ENCODE measurements at places on chromosomes 11 and 22. TPM values are rescaled to one million over a fixed set of nuclear protein-coding genes. Genes with fewer than 3 reads are reported as not detected.
A peak's percentile ranks its signal among the peaks of the same experiment; 100 is the strongest.

SULT4A1 gene
- total RNA-seq, result 2.2 TPM

LMNTD2 gene
- 21.1 TPM for total RNA-seq

RAB3IL1 gene
- 6.7 TPM for total RNA-seq

GRCh38 chr11:45606514-45607281 is 58.7 kb downstream of the CHST1 start:
- no peak overlapping the region for H3K4me3 ChIP-seq
- no peak for DNase-seq
- H3K4me1 ChIP-seq, result no peaks in the 10 kb centered on the region
- H3K27me3 ChIP-seq, result no peaks in the 10 kb centered on the region
- no peaks in the 10 kb centered on the region for H3K36me3 ChIP-seq
- no peak overlapping the region for H3K27ac ChIP-seq

DNA sequence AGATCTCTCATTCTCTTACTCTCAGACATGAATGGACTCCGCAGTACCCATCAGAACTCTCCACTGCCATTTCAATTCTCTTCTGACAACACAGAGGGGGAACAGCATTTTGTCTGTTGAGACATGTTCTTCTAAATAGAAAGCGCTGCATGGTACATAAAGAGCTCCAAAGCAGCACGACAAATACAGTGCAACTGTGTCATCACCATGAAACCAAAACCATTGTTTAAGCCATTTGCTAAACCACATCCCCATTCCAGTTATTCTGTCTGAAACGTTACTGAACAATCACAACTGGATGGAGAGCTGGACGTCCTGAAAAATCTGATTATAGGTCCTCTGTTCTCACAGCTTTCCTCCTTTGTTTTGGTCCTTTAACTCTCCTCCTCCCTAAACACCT is 17.9 kb upstream of the TENM4 start:
- no peak overlapping the region for H3K27ac ChIP-seq
- no peaks in the 10 kb centered on the region for H3K27me3 ChIP-seq
- no peak overlapping the region for H3K4me3 ChIP-seq
- no peak for DNase-seq
- H3K36me3 ChIP-seq, result no peaks in the 10 kb centered on the region
- no peaks in the 10 kb centered on the region for H3K4me1 ChIP-seq

GRCh38 chr11:115760461-115761320 is 256.5 kb upstream of the CADM1 start:
- peak; percentile 17 for DNase-seq
- H3K4me1 ChIP-seq, result no peaks in the 10 kb centered on the region
- no peaks in the 10 kb centered on the region for H3K36me3 ChIP-seq
- H3K4me3 ChIP-seq, result peak overlapping the region; percentile 46

GRCh38 chr11:65489035-65489705 is 9.7 kb upstream of the MALAT1 start:
- no peak overlapping the region for H3K4me3 ChIP-seq
- H3K27ac ChIP-seq, result peak overlapping the region; percentile 100
- peaks cover 77% of the 10 kb centered on the region for H3K4me1 ChIP-seq
- H3K27me3 ChIP-seq, result no peaks in the 10 kb centered on the region
- DNase-seq, result peak; percentile 81

Data from cardiac muscle cell (in vitro differentiated cells and primary cell).